ENCODE measurements at places on chromosomes 5 and 9.
A peak's percentile ranks its signal among the peaks of the same experiment; 100 is the strongest.

GRCh38 chr9:124665391-124666058 lies 105.6 kb downstream of the NR6A1 start:
- no peak for DNase-seq

DNA sequence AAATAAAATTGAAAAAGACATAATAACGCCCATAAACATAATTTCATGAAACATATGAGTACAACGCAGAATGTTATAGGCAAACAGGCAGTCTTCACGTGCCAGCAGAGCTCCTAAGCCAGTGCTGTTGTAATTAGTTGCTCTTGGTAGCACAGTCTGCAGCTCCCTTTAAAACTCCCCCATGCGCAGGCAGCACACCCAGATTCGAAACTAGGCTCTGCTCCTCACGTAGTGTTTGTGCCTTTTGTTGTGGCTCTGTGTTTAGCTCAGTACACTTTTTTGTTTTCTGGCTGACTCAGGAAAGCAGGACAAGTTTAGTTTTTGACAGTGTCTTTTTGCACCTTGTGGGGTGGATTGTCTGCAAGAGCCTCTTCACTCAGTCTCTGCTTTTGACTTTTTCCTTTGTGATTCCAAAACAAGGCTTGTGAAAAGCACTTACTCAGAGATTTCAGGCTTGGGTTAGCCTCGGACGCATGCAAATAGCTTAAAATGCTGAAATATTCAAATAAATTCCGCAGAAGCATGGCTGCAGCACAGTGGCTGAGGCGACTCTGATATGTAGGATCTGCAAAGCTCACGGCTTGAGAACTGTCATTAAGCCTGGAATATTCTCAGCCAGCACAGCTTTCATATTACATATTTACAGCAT lies 113.6 kb downstream of the IRX1 start:
- DNase-seq = no peak

DNA sequence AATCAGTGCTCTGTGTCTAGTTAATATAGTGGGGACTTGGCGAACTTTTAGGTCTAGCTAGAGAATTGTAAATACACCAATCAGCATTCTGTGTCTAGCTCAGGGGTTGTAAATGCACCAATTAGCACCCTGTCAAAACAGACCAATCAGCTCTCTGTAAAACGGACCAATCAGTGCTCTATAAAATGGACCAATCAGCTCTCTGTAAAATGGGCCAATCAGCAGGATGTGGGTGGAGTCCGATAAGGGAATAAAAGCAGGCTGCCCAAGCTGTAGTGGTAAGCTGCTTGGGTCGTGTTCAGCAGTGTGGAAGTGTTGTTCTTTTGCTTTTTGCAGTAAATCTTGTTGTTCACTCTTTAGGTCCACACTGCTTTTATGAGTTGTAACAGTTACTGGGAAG lies 3.6 kb upstream of the OTULINL start:
- DNase-seq = no peak

GRCh38 chr9:5436441-5436840 lies 1.3 kb downstream of the PLGRKT start:
- no peak for DNase-seq

- DNase-seq = no peak
These were observed 42.2 kb upstream of the EGFL7 start for GRCh38 chr9:136620441-136621018.

GRCh38 chr5:120817044-120817985 lies 353.2 kb downstream of the PRR16 start:
- DNase-seq = no peak

GRCh38 chr9:36191290-36191645 lies 547 bp downstream of the CLTA start:
- DNase-seq = peak; percentile 46

DNA sequence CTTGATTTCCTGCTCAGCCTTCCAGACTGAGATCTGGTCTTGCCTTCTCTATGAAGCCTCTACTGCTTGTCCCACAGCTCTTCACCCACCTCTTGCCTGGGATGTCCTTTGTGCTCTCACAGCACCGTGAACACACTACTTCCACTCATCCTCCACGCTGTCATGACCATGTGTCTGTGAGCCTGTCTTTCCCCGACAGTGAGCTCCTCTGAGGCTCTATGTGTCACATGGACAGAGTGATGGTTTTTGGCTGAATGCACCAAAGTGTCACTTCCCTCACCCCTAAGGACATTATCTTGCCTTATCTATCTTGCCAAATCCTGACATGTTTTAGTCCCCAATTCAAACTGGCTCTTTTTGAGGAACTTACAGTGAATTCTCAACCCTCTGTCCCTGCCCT lies 11.3 kb downstream of the PHYKPL start:
- DNase-seq = no peak

DNA sequence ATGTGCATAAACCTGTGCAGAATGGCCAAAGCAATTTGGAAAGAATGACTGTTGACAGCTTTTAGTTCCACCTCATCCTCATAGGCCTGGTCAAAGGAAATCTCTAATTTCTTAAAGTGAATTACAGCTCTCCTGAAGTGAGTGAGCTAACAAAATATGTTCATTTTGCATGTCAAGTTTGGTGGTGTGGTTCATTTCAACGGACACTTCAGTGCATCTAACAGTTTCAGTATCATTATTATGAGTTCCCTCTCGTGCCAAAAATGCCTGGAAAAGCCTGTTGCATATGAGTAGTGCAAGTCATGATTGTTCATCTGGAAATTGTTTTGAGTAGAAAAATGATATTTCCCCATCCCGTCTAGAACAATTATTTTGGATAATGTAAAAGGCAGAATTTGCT lies 53.2 kb upstream of the HMHB1 start:
- DNase-seq = no peak

DNA sequence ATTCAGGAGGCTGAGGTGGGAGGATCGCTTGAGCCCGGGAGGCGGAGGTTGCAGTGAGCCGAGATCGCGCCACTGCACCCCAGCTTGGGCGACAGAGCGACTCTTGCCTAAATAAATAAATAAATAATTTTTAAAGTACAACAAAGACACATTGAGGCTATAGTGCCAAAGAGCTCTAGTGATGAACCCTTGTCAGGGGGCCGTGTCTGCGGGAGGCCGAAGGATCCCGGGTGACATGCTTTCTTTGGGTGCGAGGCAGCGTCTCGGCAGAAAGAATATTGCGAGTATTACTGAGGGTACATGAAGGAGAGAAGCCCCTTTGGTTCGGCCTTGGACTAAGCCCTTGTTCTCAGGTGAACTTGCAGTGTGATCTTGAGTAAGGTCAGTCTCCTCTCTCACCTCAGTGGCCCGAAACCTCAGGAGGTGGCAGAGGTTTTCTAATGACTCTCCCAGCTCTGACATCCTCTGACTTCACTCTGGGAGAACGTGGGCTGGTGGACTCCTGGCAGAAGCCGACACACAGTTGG lies 397 bp upstream of the RECK start:
- no peak for DNase-seq

- no peak for DNase-seq
These were observed 120.5 kb downstream of the NFIB start for GRCh38 chr9:14193328-14193990.

GRCh38 chr9:135811801-135812200 lies 95.5 kb downstream of the CAMSAP1 start:
- no peak for DNase-seq

GRCh38 chr9:115042781-115043509 lies 75.0 kb downstream of the TNC start:
- DNase-seq = no peak

GRCh38 chr9:135605238-135605781 lies 34.0 kb downstream of the GLT6D1 start:
- DNase-seq = no peak

DNA sequence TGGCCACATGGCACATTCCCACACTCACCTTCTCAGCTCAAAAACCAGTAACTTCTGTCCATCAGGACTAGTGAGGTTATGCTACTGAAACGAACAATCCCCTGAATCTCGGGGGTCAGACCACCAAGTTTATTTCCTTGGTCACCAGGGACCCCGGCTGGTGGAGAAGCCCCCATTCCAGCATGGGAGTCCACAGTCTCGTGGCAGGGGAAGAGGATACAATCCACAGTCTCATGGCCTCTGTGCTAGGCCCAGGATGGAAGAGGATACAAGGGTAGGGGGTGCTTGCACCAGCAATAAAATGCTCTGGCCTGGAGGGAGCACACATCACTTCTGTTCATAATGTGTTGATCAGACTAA lies 7.4 kb upstream of the CARD19 start:
- no peak for DNase-seq

- DNase-seq = peak; percentile 10
These were observed 1.1 kb upstream of the ANXA2R start for GRCh38 chr5:43041110-43041668.

DNA sequence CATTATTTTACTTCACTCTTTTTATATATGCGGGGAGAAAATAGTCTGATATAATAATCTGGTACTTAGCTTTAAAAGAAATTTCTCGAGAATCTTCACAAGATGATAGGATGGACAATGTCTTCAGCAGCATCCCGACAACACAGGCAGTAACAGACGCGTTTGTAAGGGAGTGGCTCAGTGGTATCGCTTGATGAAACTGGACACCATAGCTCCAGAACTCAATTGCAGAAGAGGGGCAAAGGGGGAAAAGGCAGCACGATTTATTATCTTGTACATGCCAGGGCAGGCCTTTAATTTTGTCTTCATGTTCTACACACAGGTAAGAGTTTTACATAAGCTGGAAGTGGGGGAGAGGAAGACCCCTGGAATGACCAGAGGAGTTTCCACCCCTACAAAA lies 15.7 kb downstream of the IL4 start:
- DNase-seq = no peak

GRCh38 chr9:118809160-118809625 lies 560.0 kb downstream of the BRINP1 start:
- no peak for DNase-seq

- DNase-seq = no peak
These were observed 566 bp upstream of the ALDH7A1 start for GRCh38 chr5:126595486-126596083.

GRCh38 chr9:34891386-34891785 lies 66.7 kb upstream of the PHF24 start:
- DNase-seq = no peak

DNA sequence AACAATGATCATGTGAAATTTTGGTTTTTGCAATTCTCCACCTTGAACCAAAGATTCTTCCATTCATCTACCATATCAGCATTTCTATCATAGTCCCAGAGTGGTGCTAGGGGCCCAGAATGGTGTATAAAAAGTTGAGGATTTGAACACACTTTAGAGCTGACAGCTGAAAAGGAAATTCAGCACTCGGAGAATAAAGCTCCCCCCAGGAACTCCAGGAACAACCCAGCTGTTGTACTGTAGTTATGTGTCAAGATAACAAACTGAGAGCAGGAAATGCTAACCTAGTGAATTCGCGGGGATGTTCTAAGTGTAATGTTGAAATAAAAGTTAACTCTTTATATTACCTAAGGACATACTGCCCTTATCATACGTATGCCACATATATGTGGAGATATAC lies 216.7 kb downstream of the NFIB start:
- DNase-seq = no peak

- no peak for DNase-seq
These were observed 27.2 kb downstream of the MLANA start for GRCh38 chr9:5917888-5918287.

DNA sequence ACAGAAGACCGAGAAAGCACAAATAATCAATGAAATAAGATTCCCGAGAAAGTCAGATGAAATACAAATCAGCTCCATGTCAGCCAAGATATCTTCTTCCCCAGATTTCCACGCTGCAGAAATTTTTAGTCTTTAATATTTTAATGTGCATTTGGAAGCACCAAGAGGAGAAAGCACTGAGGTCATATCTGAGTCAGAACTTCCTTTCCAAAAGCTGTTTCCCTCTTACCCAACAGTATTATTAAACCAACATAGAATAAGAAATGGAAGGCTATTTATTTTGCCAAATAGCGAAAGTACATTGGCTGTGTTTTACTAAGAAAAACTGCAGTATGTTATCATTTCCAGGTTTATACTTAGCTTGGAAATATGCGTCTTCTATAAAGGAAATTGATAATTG lies 772.1 kb upstream of the CDH9 start:
- no peak for DNase-seq

DNA sequence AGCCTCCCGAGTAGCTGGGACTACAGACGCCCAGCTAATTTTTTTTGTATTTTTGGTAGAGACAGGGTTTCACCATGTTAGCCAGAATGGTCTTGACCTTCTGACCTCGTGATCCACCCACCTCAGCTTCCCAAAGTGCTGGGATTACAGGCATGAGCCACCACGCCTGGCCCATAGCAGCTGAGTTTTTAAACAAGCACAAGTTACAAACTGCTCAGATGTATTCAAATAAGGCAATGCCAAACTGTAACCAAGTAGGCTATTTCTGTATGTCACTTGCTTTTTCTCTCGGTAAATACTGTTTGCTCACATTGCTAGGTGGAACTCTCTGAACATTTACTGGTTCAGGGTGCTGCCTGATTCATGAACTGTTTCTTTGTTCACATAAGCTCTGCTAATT lies 799.3 kb upstream of the NUDT12 start:
- DNase-seq = no peak

DNA sequence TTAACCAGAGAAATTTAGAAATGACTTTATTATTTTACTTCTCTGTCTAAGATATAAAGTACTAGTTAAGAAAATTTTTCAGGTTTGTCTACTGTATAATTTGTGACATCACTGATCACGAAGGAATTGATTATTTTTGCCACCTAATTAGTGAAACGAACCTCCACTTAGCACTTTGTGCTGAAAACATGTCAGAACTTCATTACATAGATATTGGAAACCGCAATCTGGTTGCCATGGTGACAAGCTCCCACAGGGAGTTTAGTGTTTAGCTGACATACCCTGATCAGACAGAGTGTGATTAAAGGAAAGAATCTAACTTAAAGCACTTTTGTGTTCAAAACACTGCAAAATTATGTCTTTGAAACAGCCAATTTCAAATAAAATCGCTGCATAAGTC lies 668.4 kb upstream of the CCNG1 start:
- no peak for DNase-seq

DNA sequence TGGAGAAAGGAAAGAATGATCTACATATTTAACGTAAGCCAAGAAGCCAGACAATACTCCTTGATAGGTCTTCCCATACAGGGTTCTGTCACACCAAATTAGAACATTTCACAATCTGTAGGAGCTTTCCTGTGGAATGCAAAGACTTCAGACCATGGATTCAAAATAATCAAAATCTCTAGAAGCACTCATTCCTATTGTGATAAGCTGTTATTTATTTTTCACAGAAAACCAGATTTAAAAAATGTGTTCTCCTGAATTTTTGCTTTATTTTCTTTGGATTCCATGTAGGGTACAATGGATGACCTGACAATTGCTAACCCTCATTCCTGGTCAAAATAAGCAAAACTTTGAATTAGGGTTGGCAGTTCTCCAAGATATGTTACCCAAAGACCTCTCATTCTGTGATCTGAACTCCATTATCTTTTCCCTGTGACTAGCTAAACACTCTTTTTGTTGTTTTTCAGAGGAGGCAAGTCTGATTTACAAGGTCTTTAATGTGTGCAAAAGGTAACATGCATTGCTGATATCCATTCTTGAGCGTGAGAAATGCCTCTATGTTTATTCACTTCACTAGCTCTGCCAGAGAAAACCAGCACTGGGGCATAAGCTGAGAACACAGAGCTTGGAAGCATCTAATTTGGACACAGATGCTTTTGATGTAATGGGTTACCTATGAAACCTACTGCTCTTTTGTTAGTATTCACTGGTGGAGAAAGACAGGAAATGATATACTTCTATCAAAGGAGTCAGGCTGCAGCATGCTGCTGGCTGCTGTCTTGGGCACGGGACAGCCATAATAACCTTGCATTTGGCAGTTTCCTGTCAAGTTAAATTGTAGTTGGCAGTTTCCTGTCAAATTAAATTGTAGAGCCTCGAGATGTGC lies 31.4 kb downstream of the ACTBL2 start:
- no peak for DNase-seq

- no peak for DNase-seq
These were observed 51.9 kb upstream of the RAI14 start for GRCh38 chr5:34604119-34604675.

- peak; percentile 14 for DNase-seq
These were observed 278.0 kb downstream of the CETN3 start for GRCh38 chr5:90131383-90132133.

Data from germinal center (tissue), 1 donor.